Foreskin fibroblast (primary cell): ENCODE measurements at places on chromosomes 2 and 18.
A peak's percentile ranks its signal among the peaks of the same experiment; 100 is the strongest.

GRCh38 chr18:46299465-46300008 is 195.4 kb downstream of the HAUS1 start:
- no peak for DNase-seq

DNA sequence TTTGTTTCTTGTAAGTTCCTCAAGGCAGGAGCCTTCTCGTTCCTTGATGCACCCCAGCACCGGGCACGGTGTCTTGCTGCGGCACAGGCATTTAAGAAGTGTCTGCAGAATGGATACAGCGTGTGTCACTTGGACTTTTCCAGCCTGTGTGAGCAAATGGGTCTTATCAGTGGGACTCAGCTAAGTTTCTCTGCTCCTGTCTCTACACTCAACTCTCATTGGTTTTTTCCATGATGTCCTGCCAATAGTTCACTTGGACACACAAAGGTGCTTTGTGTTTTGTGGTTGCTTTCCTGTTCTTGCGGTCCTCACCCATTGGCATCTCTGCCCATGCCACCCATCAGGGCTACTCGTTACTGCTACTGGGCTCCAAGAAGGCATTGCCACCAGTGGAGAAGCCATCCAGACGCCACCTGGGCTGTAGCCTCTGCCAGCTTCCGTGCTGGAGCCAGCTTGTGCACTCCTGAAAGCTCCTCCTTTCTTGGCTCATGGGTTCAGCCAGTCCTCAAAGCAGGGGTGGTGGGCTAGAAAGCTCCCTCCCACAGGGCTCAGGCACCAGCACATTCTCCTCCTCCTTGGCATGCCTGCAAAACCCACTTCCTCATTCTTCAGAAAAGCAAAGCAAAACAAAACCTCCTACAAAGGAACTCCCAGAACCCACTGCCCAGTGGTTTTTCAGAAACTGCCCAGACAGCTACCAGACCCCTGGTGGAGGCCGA is 41.4 kb downstream of the IL1R2 start:
- peak; percentile 59 for DNase-seq

GRCh38 chr2:144237108-144237507 is 282.8 kb downstream of the ZEB2 start:
- DNase-seq = no peak

GRCh38 chr2:171410101-171410500 is 23.7 kb downstream of the METTL8 start:
- DNase-seq = peak; percentile 79

GRCh38 chr2:104213758-104214157 is 640.2 kb upstream of the POU3F3 start:
- no peak for DNase-seq

DNA sequence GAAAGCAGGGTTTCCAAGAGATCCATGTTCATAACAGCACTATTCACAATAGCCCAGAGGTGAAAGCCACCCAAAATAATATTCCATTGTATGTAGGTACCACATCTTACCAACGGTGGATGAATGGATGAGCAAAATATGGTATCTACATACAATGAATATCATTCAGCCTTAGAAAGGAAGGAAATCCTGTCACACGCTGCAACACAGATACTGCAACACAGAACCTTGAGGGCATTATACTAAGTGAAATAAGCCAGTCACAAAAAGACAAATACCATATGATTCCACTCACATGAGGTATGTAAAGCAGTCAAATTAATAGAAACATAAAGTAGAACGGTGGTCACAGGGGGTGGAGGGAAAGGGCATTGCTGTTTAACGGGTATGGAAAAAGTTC is 155.7 kb downstream of the DTNB start:
- no peak for DNase-seq

- peak; percentile 90 for DNase-seq
Measured at GRCh38 chr18:59783138-59783537, 85.9 kb upstream of the CCBE1 start.

GRCh38 chr2:157470321-157470720 is 26.4 kb upstream of the CYTIP start:
- DNase-seq = no peak

- DNase-seq = no peak
Measured at GRCh38 chr18:55738483-55739114, 150.6 kb upstream of the TCF4 start.

GRCh38 chr2:120675460-120676130 is 60.1 kb upstream of the GLI2 start:
- DNase-seq = peak; percentile 81

- no peak for DNase-seq
Measured at GRCh38 chr2:53234548-53234903, 533.1 kb upstream of the CHAC2 start.

GRCh38 chr2:240635998-240636547 is 10.8 kb downstream of the GPR35 start:
- no peak for DNase-seq

DNA sequence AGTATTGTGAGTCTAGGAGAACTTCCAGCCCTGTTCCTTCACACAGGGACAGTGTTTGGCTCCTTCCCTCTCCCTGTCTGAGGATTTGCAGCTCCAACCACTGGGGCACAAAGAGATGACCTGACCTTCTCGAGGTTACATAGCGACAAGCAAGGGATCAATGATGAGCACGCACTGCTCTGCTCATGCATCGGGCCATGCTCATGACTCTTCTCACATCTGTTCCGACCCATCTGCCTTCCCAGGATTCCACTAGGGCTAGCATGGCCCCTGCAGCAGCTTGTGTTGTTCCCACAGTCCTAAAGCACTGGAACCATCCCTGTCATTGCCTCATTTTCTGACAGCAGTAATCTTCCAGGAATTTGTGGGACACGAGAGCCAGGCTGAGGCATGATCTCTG is 78.8 kb upstream of the ARHGAP28 start:
- no peak for DNase-seq

- no peak for DNase-seq
Measured at GRCh38 chr2:129908721-129909373, 70.6 kb upstream of the RAB6C start.

GRCh38 chr2:191155608-191156071 is 4.8 kb upstream of the STAT4 start:
- DNase-seq = peak; percentile 71

- DNase-seq = peak; percentile 21
Measured at GRCh38 chr2:11239666-11240462, 84.6 kb downstream of the SLC66A3 start.

GRCh38 chr18:74937291-74937690 is 271.6 kb downstream of the PTGR3 start:
- no peak for DNase-seq

DNA sequence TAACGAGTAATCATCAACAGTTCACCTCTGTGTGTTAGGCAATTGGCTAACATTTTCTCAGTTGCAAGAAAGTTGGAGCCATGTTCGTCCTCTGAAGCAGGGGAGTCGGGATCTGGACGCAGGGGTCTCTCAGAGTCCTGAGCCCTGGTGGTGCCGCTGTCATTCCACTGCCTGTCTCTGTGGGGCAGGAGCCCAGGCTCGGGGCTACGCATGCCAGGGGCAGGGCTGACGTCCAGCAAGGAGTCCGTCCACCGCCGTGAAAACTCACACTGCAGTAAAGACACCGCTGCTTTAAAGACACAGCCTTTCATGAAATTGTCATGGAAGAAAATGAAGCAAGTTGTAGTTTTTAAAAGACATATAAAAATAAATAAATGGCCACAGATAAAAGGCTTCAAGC is 571.1 kb upstream of the SOX11 start:
- DNase-seq = no peak

DNA sequence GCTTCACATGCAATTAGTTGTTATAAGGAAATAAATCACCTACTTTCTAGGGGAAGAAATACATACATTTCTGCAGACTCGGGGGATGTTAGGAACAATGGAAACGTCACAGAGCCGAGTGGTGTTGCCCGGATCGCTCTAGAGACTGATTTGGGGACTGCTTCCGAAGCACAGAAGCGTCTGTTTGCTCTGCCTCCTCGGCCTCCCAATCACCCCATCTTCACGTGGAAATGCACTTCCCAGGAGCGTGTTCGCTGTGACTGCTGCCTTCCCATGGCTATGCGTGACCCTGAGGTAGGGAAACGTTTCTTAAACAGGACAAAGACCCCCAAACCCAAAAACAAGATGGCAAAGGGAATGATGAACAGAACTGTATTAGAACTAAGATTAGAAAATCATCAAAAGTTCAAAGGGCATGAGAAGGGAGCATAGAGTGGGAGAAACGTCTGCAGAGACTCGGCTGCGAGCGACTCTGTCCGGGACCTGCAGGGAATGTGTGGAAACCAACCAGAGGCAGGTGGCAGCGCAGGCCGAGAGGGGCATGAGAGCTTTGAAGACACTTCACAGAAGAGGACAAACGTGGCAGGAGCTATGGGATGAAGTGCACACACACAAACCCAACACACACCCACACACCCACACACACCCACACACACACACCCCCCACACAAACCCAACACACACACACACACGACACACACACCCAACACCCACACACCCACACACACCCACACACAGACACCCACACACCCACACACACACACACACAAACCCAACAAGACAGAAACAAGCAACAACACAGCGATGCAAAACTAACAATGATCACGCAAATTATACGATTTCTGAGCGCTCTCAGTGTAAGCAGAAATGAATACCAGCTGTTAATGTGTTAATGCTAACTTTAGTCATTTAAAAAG is 41.3 kb downstream of the RTP5 start:
- no peak for DNase-seq

- DNase-seq = peak; percentile 99
Measured at GRCh38 chr2:26345545-26346453, at the start of gene SELENOI. SELENOI (plus strand) TSS chr2:26346143; CDS start chr2:26346233, 90 bp downstream.

GRCh38 chr18:70085641-70086040 is 119.8 kb downstream of the RTTN start:
- DNase-seq = no peak

GRCh38 chr2:181185948-181186347 is 205.5 kb downstream of the UBE2E3 start:
- no peak for DNase-seq

- no peak for DNase-seq
Measured at GRCh38 chr2:74375838-74376237, 4.3 kb downstream of the DCTN1 start.

DNA sequence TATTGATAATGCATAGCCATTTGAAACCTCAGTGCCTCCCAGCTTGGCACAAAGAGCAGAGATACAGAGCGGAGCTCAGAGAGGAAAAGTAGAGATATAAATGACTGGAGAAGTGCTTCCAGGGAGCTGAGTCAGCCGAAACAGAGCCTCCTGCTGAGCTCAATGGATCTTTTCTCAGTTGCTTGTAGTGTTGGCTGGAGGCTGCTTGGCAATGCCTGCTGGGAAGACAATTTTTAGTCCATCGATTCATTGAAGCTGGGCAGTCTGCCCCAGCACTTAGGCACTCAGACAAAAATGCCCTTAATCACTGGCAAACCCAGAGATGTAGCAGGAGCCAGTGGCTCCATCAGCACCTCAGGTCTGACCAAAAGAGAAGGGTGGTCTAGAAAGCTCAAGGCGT is 81.3 kb upstream of the SETBP1 start:
- no peak for DNase-seq

DNA sequence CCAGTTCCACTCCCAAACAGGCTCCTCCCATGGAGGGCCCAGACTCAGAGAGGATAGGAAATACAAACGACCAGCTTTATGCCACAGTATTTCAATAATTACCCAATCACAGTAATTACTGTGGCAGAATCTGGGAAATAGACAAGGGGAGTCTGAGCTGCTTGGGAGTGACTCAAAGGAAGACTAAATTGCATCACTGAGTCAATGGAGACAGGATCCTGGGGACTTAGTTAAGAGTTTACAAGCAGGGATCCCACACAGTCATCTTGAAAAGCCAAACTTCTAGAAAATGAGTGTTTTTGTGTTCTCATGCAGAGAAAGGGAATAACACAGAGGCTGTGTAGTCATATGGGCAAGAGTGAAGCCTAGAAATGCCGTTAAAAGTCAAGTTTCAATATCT is 1142.1 kb downstream of the CNTNAP5 start:
- no peak for DNase-seq

GRCh38 chr18:71707400-71707799 is 836.7 kb downstream of the CBLN2 start:
- no peak for DNase-seq

DNA sequence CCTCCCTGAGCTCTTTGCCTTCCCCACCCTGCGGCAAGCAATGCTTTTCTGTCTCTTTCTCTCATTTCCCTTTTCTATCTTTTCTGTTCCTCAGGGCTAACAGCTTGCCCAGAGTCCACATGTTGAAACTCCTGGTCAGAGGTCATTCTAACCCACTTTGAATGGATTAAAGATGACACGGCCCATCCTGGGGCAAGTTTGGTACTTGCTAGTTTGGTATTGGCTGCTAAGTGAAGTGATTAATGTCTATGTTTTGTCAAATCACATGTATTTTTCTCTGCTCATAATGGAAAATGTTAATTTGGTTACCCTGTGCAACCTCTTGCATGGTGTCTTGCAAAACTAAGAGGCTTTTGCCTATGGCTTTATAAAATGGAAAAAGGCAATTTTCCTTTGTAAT is 960.2 kb downstream of the CNTNAP5 start:
- DNase-seq = no peak

DNA sequence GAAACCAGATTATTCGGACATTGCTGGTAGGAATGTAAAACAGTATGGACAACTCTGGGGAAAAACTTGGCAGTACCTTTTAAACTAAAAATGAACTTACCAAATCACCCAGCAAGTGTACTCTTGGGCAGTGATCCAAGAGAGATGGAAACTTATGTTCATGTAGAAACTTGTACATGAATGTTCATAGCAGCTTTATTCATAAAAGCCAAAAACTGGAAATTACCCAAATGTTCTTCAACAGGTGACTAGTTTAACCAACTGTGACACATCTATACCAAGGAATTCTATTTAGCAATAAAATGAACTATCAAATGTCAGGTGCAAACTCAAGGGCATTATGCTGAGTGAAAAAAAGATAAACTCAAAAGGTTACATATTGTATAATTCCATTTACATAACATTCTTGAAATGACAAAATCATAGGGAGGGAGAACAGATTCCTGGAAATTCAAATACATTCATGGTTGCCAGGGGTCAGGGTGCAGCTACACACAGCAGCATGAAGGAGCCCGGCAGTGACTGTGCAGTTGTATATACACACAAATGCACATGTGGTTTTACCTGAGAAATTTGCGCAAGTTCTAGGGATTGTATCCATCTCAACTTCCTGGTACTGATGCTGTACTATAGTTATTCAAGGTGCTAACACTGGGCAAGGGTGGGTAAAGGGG is 3.5 kb upstream of the RNU4ATAC start:
- no peak for DNase-seq

GRCh38 chr2:71505086-71505769 is 51.9 kb downstream of the DYSF start:
- DNase-seq = no peak

- DNase-seq = no peak
Measured at GRCh38 chr18:77876319-77876865, 626.7 kb downstream of the GALR1 start.
